ENCODE measurements at places on chromosomes 1 and 21.

- DNase-seq, result peak; percentile 25
Measured at GRCh38 chr1:9825093-9826074, 1.6 kb upstream of the CLSTN1 start.

DNA sequence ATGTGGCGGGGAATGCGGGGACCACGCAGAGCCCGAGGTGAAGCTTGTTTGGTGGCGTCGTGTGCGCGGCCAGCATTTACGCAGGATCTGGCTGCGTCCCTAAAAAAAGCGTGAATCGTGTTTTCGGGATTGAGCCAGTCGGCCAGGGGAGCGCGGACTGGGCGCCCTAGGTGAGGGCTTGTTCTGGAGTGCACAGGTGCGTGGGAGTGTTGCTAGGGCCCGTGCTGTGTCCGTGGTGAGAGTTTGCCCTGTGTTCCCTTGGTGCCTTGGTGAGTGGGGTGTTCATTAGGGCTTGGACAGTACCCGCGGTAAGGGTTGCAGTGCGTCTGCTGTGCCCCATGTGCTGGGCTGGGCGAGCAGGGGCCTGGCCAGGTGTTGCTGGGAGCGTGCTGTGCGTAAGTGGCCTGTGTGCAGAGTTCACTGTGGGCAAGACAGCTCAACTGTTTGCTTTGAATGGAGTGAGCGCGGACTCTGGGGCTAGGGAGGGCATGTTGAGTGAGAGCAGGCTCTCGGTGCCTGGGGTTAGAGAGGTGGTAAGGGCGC lies 673 bp downstream of the CD46 start:
- no peak for DNase-seq

DNA sequence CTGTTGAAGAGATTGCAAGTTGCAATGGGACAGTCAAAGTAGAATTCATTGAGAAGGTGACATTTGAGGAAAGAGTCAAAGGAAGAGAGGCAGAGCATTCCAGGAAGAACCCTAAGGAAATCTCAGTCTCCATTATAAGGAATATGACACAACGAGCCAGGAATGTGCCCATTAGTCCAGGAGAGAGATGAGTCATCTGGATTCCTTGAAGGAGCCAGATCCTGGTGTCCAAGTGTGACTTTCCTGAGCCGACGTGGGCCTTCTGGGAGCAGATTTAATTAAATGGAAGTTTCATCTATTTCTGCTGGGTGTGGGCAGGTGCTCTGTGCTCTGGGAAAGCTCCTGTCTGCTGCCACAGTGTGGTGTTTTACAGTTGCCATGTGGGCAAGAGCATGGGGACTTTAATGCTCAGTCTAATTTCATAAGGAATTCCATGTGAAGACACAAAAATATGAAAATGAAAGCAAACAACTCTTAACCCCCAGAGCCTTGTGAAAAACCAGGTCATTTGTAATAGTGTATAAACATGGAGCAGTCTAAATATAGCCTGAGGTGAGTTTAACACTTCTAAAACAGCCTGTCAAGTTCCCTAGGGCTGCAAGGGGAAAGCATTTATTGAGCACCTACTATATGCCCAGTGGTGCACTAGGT lies 111.4 kb upstream of the ARTN start:
- DNase-seq, result no peak

DNA sequence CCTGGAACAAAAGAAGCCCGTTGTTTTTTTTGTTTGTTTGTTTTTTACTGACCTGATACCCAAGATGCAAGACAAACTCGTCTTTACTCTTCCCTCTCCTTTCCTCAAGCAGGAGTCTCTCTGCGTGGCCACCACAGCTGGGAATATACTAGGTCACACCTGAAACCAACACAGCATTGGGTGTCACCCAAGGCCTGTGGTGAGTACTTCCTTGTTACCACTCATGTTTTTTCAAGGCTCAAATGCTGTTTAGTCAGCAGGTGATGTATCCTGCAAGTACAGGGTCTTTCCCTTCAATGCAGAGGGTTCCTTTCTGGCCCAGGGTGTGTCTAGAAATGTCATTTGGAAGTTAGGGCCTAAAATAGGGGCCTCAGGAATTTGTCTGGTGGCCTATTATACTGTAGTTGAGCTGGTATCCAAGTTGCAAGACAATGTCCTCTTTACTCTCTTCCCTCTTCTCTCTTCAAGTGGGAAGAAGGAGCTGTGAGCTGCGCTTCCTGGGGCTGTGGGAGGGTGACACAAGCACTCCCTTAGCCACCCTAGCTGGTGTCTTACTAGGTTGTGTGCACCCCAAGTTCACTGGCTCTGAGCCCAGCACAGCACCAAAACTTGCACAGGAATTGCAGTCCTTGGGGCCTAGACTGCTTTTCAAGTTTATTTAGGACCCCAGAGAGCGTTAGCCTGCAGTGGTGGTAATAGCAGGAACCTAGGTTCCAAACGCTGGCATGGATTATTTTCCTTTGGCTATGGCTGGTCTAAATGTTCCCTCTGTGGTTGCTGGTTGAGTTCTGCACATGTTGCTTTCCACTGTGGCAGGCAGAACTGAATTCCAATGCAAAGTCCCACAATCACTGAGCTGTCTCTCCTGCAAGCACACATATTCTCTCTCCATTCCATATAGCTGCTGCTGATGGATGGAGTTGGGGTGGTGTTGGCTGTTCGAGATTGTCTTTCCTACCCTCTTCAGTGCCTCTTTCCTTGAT lies 91.4 kb upstream of the LYPLAL1 start:
- DNase-seq, result no peak

GRCh38 chr1:115976921-115977498 lies 697 bp downstream of the SLC22A15 start:
- DNase-seq, result no peak

DNA sequence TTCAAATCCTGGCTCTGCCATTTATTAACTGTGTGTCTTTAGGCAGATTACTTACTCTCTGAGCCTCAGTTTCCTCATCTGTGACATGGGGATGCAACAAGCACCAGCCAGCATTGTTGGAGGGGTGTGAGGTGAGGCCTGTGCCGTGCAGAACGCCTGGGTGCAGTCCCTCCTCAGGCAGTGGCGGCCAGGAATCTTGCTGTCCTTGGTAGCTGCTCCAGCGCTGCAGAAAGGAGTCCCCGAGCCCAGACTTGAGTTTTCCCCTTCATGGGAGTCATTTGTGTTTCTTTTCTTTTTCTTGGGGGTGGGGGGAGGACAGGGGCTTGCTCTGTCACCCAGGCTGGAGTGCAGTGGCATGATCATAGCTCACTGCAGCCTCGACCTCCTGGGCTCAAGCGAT lies 46.6 kb downstream of the DISP3 start:
- DNase-seq, result no peak

All from CD4-positive, alpha-beta T cell (primary cell).